ENCODE measurements at places on chromosomes 5 and 9.

GRCh38 chr9:4515958-4516375 is 25.7 kb downstream of the SLC1A1 start:
- DNase-seq: no peak

- DNase-seq: no peak
These were observed 333.5 kb downstream of the CHSY3 start for GRCh38 chr5:130237721-130238120.

DNA sequence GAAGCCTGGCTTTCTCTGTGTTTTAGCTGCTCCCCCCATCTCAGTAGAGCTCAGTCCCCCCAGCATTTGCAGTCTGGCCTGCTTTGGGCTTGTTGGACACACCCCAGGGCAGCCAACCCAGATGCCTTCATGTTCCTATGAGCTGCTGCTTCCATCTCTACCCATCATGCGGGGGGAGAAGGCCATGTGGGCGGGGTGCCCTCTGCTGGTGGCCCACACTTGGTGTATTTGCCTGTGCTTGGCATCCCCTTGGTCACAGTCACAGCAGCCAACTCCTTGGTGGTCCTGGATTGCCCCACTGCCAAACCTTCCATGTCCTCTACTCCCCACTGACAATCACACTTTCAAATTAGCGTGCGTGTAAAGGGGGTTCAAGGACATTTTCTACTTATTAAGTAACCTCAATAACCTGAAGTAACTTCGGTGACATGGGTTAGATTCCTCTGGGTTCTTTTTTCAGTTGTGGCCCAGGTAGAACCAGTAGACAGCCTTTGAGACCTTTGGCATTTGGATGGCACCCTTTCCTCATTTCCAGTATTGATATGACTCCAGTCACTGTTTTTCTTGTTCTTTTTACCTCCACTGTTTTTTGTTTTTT is 42.8 kb downstream of the SNX30 start:
- DNase-seq: peak; percentile 66

- DNase-seq: no peak
These were observed 240.5 kb upstream of the CHD1 start for GRCh38 chr5:99169309-99169708.

- no peak for DNase-seq
These were observed 17.4 kb downstream of the ADAMTS19 start for GRCh38 chr5:129477532-129477931.
